Activated CD4-positive, CD25-positive, alpha-beta regulatory T cell treated with anti-CD3 and anti-CD28 coated beads, Interleukin-2, amount 50 U/mL, for 24 hours (primary cell): ENCODE measurements at places on chromosomes 7 and 10.

GRCh38 chr10:118754229-118754555 lies 578 bp downstream of the CACUL1 start:
- ATAC-seq, result no peak

DNA sequence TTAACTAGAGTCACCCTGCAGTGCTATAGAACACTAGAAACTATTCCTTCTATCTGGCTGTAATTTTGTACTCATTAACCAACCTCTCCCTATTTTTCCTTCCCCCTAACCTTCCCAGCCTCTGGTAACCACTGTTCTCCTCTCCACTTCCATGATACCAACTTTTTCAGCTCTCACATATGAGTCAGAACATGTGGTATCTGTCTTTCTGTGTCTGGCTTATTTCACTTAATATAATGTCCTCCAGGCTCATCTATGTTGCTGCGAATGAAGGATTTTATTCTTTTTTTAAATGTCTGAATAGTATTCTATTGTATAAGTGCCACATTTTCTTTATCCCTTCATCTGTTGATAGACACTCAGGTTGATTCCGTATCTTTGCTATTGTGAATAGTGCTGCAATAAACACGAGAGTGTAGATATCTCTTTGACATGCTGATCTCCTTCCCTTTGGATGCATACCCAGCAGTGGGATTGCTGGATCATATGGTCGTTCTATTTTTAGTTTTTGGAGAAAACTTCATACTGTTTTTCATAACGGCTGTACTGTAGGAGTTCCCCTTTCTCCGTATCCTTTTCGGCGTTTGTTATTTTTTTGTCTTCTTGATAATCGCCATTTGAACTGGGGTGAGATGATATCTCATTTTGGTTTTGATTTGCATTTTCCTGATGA lies 101.4 kb downstream of the FAM107B start:
- ATAC-seq, result no peak

- ATAC-seq, result no peak
Measured at GRCh38 chr7:50268223-50268622, 36.3 kb upstream of the IKZF1 start.

DNA sequence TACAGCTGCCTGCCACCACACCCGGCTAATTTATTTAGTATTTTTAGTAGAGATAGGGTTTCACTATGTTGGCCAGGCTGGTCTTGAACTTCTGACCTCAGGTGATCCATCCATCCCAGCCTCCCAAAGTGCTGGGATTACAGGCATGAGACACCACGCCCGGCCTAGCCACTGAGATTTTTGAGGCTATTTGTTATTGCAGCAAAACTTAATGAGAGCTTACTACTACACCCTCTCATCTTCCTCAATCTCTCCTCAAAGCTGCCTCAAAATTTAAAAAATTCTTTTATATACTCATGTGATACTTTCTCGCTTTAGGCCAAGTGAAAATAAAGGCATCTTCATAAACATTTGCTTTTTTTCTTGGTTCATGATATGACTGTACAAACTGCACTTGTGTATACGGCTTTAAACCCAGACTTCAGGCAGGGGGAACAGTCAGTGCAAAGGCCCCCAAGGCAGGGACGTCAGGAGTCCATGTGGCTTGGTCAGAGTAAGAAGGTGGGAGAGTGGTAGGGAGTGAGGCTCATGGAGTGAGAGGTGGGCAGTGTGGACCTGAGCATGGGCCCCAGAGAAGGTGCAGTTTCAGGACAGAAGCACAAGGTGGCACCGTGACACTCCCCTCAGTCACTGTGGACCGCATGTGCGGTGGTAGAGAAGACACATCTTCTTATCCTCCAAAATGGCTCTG lies 55.5 kb downstream of the SYPL1 start:
- peak; percentile 93 for ATAC-seq

DNA sequence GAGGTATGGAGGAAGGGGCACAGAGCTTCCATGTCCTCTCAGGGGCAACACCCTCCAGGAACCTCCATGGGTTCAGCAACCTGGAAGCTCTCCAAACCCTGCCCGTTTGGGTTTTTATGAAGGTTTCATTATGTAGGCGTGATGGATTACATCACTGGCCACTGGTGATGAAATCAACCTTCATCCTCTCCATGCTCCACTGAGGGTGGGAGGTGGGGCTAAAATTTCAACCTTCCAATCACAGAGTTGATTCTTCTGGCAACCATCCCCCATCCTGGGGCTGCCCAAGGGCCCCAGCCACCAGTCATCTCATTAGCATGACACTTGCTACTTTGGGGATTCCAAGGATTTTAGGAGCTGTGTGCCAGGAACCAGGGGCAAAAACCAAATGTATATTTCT lies 90.1 kb downstream of the TEX36 start:
- ATAC-seq, result no peak

- ATAC-seq, result no peak
Measured at GRCh38 chr7:85587785-85588184, 400.9 kb upstream of the SEMA3D start.

DNA sequence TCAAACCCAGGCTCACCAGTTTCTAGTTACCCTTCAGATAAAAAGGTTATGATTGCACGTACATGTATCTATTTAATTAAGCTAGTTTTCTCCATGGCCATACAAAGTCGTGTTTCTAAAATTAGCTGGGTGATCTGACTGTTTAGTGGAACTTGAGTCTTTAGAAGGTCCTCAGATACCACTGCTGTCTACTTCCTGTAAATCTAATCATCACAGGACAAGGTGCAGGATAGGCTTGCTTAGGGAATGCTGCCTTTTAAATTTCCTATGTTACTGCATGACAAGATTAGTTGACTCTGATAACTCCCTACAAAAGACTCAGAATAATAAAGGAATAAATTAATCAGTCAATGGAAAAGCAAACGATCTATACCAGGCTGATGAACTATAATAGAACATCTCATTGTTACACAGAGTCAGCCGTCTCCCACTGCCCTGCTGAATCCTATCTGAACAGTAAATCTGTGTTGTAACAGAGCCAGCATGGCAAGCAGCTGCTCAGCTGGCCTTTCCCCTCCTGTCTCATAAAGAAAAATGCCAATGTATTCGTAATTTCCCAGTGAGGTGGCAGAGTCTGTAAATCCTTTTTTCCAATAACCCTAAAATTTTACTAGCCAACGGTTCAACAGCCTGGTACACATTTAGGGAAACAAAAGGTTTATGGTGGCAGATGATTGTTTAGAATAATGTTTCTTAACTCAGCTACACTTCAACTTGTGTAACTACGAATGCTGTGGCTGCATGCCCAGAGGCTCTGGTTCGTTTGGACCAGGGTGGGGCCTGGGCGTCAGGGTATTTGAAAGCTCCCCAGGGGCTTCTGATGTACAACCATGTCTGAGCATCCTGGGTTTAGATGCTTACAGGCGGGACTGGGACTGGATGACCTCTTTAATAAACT lies 318.0 kb downstream of the PAXIP1 start:
- no peak for ATAC-seq

DNA sequence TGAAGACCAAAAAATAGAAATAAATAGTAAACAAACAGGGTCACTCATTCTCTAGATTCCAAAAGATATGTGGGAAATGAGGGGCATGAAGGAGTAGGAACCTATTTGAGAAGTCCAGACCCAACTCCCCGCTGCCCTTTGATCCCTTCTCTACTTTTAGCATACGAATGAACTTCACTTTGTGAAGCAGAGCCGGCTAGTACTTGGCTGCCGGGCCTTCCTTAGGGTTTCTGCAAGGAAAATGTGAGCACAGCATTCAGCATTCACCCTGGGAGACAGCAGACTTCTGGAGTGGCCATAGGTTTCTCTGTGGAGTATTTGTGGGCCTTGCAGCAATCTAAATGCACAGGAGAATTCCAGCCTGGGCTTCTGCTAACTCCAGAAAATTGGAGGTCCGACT lies 76.3 kb upstream of the PRKAR2B start:
- no peak for ATAC-seq

DNA sequence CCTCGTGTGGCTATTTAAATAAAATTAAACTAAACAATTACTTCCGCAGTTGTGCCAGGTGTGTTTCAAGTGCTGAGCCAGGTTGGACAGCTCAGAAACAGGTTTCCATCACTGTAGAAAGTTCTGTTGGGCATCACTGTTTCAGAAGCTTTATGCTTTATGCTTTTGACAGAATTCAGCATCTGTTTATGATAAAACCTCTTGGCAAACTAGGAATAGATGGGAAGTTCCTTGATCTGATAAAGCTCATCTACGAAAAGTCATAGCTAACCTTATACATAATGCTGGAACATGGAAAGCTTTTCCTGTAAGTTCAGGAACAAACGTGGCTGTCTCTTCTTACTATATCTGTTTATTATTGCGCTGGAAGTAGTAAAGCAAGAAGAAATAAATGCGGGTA lies 143.4 kb downstream of the DOCK1 start:
- no peak for ATAC-seq

- ATAC-seq, result no peak
Measured at GRCh38 chr7:130804220-130804619, 70.2 kb upstream of the KLF14 start.

DNA sequence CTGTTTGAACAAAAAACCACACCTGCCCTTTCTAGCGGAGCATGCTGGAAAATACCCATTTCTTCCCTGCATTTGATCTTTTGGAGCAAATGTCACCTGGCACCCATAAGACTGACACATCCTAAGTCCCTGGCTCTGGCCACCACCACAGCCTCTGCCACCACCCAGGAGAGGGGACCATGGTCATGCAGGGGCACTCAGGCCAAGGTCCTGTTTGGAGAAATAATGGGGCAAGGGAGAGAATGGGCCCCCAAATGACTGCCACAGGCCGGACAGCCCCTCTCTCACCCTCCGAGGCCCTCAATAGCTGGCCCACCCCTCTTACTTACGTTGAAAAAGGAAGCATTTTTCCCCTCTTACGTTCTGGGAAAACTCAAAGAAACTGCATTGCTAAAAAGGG lies 35.4 kb downstream of the RGS10 start:
- ATAC-seq, result no peak

DNA sequence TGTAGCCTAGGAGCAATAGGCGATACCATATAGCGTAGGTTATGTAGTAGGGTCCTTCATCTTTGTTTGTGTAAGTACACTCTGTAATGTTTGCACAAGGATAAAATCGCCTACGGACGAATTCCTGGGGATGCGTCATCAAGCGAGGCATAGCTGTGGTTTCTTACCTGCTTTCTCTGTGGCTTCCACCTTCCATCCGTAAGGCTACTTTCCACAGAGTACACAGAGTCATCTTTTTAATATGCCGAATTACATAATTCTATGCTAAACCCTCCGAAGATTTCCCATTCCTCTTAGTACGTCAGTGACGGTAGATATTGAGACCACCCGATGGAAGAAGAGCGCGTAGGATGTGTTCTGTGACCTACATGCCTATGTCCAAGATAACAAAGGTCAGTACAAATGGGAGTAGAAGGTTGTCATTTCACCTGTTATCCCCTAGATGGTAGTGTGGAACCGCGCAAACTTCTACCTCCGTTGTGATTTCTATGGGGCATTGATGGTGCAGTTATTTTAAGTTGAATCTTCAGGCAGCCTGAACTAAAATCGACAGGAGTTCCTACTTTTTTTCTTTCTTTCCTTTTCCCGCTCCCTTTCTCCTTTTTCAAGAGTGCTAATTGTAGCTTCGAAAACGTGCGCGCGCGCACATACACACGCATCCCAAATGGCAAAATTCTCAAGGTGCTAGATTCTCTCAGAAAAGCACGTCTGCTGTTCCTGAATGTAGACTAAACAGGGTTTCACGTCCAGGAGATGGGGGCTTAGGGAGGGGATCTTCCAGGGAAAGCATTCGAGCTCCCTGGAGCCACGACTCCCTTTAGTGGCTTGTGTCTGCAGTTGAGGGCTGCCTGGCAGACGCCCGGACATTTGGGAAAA lies 111.7 kb upstream of the MBL2 start:
- no peak for ATAC-seq

DNA sequence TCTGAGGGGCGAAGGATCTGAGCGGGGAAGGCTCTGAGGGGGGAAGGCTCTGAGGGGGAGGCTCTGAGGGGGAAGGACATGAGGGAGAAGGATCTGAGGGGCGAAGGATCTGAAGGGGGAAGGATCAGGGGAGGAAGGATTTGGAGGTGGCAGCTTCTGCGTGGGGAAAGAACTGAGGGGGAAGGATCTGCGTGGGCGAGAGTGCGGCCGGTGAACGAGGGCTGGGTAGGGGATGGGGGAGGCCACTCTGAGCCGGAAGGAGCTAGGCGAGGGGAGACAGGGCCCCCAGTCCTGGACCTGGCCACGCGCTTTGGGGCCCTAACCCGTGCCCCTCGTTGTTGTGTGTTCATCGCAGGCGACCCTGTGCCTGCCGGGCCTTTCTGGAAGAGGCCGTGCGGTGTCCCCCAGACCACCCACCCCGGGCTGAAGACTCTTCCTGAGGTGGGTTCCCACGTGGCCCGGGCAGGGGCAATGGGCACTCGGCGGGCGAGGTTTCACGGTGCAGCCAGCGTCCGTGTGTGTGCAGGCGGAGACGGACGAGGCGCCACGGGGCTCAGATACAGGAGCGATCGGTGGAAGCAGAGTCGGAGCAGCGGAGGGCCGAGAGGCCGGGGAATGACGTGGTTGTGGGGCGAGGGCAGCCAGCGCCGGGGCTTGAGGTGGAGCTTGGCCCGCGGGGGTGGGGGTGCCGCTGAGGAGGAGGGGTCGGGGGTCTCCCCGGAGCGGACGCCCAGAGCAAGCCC lies 2.0 kb downstream of the CALY start:
- ATAC-seq, result peak; percentile 48

DNA sequence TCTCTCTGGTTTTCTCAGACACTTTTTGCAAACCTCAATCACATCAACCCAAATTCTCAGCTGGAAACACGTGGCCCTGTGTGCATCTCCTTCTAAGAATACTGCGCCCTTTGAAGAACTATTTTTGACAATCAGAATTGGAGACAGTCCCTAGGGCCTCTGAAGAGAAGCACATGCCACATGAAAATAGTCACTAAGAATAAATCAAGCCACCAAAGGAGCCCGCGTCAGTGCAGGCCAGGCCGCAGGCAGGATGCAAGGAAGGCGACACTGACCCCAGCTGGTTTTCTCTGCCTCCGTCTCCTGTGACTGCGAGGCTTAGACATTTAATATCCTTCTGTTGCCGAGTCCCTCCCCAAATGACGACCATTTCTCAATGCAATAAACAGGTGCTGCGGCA lies 88.0 kb upstream of the ADAM12 start:
- no peak for ATAC-seq

GRCh38 chr7:35721288-35721687 lies 26.4 kb upstream of the HERPUD2 start:
- no peak for ATAC-seq

DNA sequence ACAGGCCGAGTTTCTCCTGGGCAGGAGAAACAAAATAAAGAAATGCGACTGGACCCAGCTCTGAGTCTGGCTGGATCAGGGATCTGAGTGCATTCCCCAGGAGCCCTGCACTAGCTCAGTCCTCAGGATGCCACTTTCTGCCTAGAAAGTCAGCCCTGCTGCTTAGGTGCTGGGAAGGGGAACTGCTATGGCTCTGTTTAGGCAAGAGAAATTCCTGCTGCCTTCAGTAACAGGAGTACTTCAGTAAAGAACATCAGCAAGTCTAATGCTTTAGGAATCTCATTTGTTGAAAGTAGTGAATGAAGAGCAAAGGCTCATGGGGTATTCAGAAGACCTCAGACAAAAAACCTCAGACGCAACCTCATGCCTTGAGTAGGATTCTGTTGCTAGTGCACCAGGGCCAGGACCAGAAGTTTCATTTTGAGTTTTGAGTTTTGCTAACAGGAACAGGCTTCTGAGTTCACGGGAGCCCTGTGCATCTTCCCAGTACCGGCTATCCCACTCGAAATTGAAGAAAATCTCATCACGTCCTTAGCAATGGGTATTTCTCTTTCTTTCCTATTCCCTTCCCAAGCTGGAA lies 170.8 kb upstream of the CDCA7L start:
- ATAC-seq, result no peak

GRCh38 chr7:95102662-95103061 lies 195.3 kb downstream of the PPP1R9A start:
- no peak for ATAC-seq

- ATAC-seq, result no peak
Measured at GRCh38 chr7:57342954-57343353, 107.0 kb upstream of the ZNF716 start.
